Vagina (tissue), 2 donors: ENCODE measurements at places on chromosomes 5 and 9. TPM values are rescaled to one million over a fixed set of nuclear protein-coding genes. Genes with fewer than 3 reads are reported as not detected.

The ZNF300 gene
- total RNA-seq, result 2.7 TPM

The CXCL14 gene
- total RNA-seq, result 62.1 TPM

The GDF9 gene
- total RNA-seq, result not detected

The SCGB3A2 gene
- not detected for total RNA-seq

The SPIN1 gene
- total RNA-seq, result 72.9 TPM

The ELOVL7 gene
- 3.9 TPM for total RNA-seq

The PCDHB9 gene
- 3.7 TPM for total RNA-seq

The GMCL2 gene
- total RNA-seq, result not detected

The TPPP gene
- total RNA-seq, result 4.7 TPM

The PKD2L2 gene
- total RNA-seq, result not detected

- no peak overlapping the region for H3K27ac ChIP-seq
- no peak overlapping the region for H3K4me3 ChIP-seq
- no peaks in the 10 kb centered on the region for H3K4me1 ChIP-seq
- H3K27me3 ChIP-seq, result no peaks in the 10 kb centered on the region
- no peak for DNase-seq
Observed at GRCh38 chr5:22837803-22838202, 15.3 kb downstream of the CDH12 start.

GRCh38 chr5:40555886-40556285 lies 123.8 kb upstream of the PTGER4 start:
- no peaks in the 10 kb centered on the region for H3K4me1 ChIP-seq
- H3K36me3 ChIP-seq, result no peaks in the 10 kb centered on the region
- no peak for DNase-seq

DNA sequence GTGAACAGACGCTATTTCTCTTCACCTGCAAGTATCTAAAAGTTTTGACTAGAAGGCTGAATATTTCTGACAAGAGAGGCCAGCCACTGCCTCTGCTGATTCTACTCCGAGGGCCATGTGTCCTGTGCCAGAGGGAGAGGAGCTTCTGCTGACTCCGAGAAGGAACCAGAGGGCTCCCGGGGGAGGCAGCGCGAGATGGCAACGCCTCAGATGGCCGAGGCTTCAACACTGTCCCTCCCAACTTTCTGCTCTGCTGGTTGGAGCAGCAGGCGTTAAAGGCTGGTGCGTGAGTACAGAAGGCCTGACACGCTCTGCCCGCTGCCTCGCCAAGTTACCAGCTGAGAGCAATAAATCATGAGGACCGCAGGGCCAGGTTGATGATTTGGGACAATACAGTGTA lies 178.8 kb downstream of the GAPVD1 start:
- no peaks in the 10 kb centered on the region for H3K4me1 ChIP-seq
- H3K4me3 ChIP-seq, result no peak overlapping the region
- no peaks in the 10 kb centered on the region for H3K27me3 ChIP-seq

DNA sequence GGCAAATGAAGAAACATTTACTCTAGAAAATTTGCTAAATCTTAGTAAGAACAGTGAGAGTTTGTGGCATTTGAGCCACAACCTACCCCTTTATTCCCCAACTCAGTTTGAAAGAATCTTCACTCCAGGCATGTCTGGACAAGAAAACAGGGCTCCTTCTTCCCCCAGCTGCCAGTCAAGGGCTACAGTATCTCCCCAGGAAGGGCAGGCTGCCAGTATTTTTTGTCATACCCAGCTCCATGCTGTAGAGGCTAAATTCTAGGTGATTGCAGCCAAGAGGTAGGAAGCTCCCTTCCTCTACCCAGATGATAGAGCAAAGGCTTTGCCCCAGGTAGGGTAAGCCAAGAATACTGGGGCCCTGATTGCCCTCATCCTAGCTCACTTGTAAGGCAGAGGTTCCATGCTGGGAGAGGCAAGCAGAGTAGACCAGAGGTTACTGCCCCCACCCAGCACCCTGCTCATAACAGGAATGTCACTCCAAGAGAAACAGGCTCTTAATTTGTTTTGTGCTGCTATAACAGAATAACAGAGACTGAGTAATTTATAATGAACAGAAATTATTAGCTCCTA lies 20.0 kb upstream of the GRPEL2 start:
- DNase-seq, result no peak
- H3K4me1 ChIP-seq, result peaks cover 11% of the 10 kb centered on the region
- no peaks in the 10 kb centered on the region for H3K27me3 ChIP-seq
- no peaks in the 10 kb centered on the region for H3K36me3 ChIP-seq

DNA sequence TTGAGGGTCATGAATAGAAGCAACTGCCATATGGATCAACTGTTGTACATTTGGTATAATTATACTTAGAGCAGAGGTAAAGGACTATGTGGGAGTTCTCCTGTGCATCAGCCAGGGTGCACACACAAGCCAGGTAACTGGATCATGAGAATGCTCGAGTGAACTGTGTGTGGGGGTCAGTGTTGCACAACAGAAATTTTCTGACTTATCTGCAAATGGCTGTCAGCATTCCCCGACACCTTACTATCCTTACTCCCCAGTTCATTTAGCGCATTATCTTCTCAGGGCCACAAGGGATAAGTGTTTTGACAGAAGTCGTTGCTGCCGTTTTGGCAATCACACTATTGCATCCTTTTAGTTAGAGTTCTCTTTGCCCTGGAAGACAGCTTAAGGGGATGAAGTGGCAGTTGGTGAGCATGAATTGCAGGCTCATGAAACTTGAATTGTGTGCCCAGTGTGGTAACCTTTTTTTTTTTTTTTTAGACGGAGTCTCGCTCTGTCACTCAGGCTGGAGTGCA lies 1.7 kb downstream of the CANX start:
- no peak for DNase-seq
- H3K4me3 ChIP-seq, result peak overlapping the region; percentile 95
- H3K36me3 ChIP-seq, result no peaks in the 10 kb centered on the region
- peak overlapping the region; percentile 96 for H3K27ac ChIP-seq
- peaks cover 46% of the 10 kb centered on the region for H3K4me1 ChIP-seq

DNA sequence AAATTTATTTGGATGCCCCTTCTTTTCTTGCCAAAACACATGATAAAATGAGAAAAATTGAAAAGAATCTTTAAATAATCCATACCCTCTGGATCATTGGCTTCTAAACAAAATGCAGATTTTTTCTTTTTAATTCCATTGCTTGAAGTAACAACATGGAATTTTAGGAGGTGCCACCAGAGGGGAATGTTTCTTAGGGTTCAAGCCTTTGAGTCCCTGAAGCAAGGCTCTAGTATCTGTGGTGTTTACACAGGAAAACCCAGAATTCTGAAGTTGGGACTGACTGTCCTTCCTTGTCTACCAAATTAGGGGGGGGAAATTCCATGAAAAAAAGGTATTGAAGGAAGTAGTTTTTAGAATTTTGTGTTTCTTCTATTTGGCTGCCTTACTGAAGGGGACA lies 69.4 kb downstream of the LMNB1 start:
- DNase-seq, result no peak
- H3K27me3 ChIP-seq, result no peaks in the 10 kb centered on the region
- H3K27ac ChIP-seq, result no peak overlapping the region
- H3K4me3 ChIP-seq, result no peak overlapping the region
- no peaks in the 10 kb centered on the region for H3K4me1 ChIP-seq

GRCh38 chr9:91045041-91045440 lies 243.4 kb downstream of the SYK start:
- no peak for DNase-seq
- H3K27me3 ChIP-seq, result no peaks in the 10 kb centered on the region

GRCh38 chr5:61184708-61185107 lies 22.4 kb upstream of the SMIM15 start:
- no peaks in the 10 kb centered on the region for H3K36me3 ChIP-seq
- H3K4me3 ChIP-seq, result no peak overlapping the region
- no peak overlapping the region for H3K27ac ChIP-seq
- H3K4me1 ChIP-seq, result no peaks in the 10 kb centered on the region

GRCh38 chr5:153425914-153426313 lies 64.6 kb upstream of the GRIA1 start:
- H3K4me1 ChIP-seq, result no peaks in the 10 kb centered on the region
- no peaks in the 10 kb centered on the region for H3K27me3 ChIP-seq
- no peak overlapping the region for H3K4me3 ChIP-seq
- H3K36me3 ChIP-seq, result no peaks in the 10 kb centered on the region
- H3K27ac ChIP-seq, result no peak overlapping the region

- H3K36me3 ChIP-seq, result no peaks in the 10 kb centered on the region
- no peaks in the 10 kb centered on the region for H3K4me1 ChIP-seq
- no peak overlapping the region for H3K4me3 ChIP-seq
- H3K27me3 ChIP-seq, result no peaks in the 10 kb centered on the region
Observed at GRCh38 chr5:61805101-61805500, 473.0 kb downstream of the ZSWIM6 start.

- DNase-seq, result no peak
- H3K36me3 ChIP-seq, result no peaks in the 10 kb centered on the region
- H3K27me3 ChIP-seq, result no peaks in the 10 kb centered on the region
- peak within 1 kb of the TSS; percentile 98 for H3K27ac ChIP-seq
Observed at GRCh38 chr9:127611899-127612790, at the start of gene STXBP1. Gene STXBP1, plus strand, starts transcription at chr9:127612277. Its CDS starts 127 bp downstream, at chr9:127612404.

DNA sequence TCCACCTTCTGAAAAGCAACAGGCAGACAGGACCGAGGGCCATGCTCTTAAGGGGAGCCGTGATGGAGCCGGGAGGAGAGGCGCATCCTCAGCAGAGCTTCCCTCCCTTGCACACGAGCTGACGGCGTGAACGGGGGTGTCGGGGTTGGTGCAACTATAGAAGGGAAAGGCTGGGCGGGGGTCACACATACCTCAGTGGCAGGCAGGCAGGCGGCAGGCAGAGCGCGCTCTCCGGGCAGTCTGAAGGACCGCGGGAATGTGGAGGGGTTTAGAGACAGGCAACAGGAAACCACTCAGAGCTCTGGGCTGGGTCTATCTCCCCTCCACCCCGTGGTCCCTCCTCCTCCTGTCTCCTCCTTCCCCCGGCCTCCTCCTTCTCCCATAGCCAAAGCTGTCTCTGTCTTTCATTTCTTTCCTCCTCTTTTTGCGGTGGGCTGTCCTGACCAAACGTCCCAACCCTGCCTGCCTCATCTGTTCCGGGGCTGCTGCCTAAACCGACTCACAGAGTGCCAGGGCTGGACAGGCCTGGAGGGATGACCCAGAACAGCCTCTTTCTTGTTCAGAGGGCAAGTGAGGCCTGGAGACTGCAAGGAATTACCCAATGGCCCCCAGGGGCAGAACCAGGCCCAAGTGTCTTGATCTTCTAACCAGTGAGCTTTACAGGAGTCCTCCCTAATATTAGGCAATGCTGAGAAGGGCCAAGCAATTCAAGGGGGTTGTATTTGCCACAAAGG lies at the start of gene SPARC:
Gene SPARC, minus strand, starts transcription at position 242 of the 734 bp plus-strand sequence. CDS start 10,727 bp downstream, outside the sequence.
- H3K27me3 ChIP-seq, result no peaks in the 10 kb centered on the region
- peaks cover 42% of the 10 kb centered on the region for H3K4me1 ChIP-seq
- H3K27ac ChIP-seq, result peak within 1 kb of the TSS; percentile 94
- H3K4me3 ChIP-seq, result peak within 1 kb of the TSS; percentile 76
- H3K36me3 ChIP-seq, result no peaks in the 10 kb centered on the region

DNA sequence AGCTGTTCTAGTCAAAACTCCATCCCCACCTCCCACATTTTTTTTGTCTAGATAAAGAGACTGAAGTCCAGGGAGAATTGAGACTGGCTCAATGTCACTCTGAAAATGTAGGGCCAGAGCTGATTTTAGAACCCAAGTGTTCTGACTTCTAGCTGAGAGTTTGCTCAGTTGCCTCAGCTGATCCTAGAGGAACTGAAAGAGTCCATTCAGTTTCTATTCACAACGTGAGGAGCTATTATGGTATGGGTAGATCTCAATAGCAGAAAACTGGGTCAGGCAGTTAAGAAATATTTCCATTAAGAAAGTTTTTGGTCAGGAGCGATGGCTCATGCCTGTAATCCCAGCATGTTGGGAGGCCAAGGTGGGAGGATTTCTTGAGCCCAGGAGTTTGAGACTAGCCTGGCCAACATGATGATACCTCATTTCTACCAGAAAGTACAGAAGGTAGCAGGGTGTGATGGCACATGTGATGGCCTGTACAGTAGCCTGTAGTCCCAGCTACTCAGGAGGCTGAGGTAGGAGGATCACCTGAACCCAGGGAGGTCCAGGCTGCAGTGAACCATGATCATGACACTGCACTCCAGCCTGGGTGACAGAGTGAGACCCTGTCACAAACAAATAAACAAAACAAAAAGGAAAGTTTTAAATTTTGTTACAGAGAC lies 61.7 kb downstream of the GLRA1 start:
- H3K4me3 ChIP-seq, result no peak overlapping the region
- no peak for DNase-seq
- no peaks in the 10 kb centered on the region for H3K4me1 ChIP-seq

DNA sequence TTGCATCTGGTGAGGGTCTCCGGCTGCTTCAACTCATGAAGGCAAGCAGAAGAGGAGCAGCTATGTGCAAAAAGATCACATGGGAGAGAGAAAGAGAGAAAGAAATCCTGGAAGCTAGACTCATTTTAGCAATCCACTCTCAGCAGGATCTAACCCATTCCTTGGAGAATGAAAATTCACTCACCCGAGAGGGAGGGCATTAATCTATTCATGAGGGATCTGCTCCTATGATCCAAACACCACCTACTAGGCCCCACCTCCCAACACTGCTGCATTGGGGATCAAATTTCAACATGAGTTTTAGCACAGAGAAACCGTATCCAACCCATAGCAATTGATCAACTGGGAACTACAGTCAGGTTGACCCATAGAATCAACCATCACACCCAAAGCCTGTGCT lies 98.1 kb upstream of the SV2C start:
- DNase-seq, result no peak
- no peaks in the 10 kb centered on the region for H3K27me3 ChIP-seq
- H3K36me3 ChIP-seq, result no peaks in the 10 kb centered on the region
- no peak overlapping the region for H3K4me3 ChIP-seq
- no peaks in the 10 kb centered on the region for H3K4me1 ChIP-seq

GRCh38 chr5:55675119-55675518 lies 37.0 kb downstream of the SLC38A9 start:
- peak overlapping the region; percentile 36 for H3K27ac ChIP-seq
- H3K4me3 ChIP-seq, result no peak overlapping the region
- no peaks in the 10 kb centered on the region for H3K27me3 ChIP-seq
- no peak for DNase-seq
